ENCODE measurements at places on chromosomes 2 and 18.
A peak's percentile ranks its signal among the peaks of the same experiment; 100 is the strongest.

- no peak for DNase-seq
Measured at GRCh38 chr18:46310675-46311345, 206.6 kb downstream of the HAUS1 start.

- DNase-seq: peak; percentile 18
Measured at GRCh38 chr2:199704358-199705238, 146.4 kb downstream of the FTCDNL1 start.

DNA sequence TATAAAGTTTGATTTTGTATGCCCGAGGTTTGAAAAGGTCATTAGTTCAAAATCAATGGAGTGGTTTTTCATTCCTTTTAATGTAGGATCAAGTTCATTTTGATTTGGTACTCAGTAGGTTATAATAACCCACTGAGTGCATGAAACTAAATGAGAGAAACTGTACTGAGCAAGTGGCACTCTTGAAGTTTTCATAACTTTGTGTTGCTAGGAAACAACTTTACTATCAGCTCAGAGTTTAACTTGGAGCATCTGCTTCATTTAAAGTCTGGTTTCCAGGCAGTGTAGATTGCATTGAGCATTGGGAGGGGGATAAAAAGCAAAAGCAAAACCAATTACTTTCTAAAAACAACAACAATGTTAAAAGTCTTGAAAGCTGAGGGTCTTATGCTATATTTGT is 1361.6 kb upstream of the CHAC2 start:
- no peak for DNase-seq

DNA sequence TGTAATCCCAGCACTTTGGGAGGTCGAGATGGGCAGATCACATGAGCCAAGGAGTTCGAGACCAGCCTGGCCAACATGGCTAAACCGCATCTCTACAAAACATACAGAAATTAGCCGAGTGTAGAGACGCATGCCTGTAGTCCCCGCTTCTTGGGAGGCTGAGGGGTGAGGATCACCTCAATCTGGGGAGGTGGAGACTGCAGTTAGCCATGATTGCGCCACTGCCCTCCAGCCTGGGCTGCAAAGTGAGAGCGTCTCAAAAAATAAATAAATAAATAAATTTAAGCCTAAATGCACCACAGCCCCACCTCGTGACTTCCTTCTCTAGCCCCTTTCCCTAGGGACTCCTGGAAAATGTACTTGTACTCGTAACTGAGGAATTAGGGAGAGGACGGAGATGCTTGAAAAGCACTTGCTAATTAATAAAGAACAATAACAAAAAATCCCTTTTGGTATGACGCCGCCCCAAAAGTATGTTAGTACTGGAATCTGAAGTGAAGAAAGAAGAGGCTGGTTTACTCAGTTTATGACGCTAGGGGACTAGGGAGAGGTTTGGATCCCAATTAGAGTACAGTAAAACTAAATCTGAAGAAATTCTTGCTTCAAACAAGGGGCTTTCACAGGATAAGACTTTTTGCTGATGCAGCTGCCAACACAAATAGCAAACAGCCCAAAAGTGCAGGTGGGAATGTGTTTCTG is 887 bp upstream of the ZNF396 start:
- peak; percentile 36 for DNase-seq

GRCh38 chr2:67625178-67625577 is 228.0 kb downstream of the ETAA1 start:
- no peak for DNase-seq

DNA sequence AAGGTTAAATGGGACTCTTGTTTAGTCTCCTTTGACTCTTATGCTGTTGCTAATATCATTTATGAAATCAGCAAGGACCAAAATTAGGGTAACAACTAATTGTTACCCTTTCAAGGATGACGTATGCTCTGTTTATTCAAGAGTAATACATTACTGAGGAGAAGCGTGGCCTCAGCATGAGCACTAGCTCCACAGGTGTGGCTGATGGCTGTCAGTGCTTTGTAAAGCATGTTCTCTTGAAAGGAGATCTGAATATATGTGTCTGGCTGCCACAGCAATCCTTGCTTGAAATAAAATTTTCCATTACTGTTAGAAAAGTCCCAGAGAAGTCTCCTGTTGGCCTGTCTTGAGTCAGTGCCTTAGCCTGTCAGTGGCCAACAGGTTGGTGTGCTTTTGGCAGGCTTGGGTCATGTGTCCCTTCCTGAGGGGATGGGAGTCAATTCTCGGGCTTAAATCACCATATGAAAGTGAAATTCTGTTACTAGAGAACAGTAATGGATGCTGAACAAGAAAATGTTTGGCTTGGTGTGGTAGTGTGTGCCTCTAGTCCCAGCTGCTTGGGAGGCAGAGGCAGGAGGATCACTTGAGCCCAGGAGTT is 32.7 kb downstream of the ABI2 start:
- no peak for DNase-seq

DNA sequence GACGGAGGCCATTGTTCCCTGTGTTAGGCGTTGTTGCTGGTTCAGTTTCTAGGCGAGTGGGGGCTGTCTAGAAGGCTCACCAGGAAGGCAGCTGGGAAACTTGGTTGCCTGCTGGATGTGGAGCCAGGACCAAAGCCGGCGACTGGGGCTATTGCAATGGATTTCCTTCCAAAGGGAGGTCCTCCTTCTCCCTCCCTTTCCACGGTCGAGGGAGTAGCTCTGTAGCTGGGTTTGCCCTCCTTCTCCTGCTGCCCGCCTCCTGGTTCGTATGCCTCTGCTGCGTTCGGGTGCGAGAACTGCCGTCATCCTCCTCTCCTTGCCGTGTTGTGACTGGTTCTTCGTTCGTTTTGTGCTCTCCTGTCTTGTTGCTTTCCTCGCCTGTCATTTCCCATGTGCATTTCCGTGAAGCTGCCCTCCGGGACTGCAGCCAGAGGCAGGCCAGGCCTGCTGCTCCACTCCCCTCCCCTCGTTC is 203.4 kb downstream of the NEDD4L start:
- DNase-seq: no peak

- no peak for DNase-seq
Measured at GRCh38 chr18:27235218-27235870, 50.2 kb upstream of the CHST9 start.

DNA sequence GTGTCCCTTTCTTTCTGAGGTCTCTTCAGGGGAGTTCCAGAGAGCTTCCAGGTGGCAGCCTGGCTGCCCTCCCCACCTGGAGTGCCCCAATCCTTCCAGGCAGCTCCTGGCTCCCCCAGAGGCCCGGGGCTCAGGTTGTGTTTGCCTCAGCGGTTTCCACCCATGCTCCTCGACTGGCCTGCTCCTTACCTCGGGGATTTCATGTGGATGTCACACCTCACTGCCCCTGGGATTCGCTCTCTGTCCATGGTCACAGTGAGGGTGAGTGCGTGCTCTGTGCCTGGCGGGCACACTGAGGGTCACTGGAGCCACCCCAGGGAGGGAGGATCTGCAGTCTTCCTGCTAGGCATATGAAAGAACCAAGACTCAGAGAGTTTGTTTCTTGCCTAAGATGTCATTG is 2.1 kb upstream of the TOGARAM2 start:
- DNase-seq: no peak

DNA sequence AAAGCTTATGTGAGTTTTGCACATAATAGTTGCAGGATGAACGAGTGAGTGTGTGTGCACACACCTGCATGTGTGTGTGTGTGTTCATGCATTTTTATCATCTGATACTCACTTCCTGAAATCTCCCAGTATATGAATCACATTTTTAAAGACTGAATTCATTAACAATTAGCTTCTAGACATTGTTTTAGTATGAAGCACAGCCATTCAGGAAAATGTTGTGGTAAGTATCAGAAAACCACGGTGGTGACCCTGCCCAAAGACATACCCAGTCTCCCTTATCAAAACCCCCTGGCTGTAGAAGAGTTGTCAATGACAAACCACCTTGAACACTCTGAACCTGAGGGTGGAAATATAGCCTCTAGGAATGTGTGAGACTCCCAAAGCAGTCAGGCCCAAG is 220.8 kb downstream of the ALK start:
- peak; percentile 29 for DNase-seq

DNA sequence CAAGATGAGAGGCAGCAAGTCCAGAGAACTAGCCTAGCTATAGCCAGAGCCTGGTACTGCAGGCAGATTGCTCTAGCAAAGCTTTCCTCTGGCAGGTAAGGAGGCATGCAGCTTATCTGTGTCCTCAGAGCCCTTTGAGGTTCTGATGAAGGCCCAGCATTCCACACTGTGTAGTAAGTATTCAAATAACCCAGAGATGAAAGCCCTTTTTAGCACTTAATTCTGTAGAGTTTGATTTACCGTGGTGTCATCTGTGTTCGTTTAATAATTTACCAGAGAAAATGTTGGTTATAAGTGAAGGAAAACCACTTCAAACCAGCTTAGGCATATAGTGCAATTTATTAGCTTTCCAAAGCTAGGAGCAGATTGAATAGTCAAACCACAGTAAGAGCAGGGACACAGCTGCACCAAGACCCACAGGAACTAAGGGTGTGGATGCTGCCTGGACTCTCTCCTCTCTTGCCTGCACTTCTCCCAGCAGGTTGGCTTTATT is 226.6 kb downstream of the BABAM2 start:
- DNase-seq: no peak

GRCh38 chr2:192146069-192147015 is 48.4 kb downstream of the TMEFF2 start:
- peak; percentile 18 for DNase-seq

- no peak for DNase-seq
Measured at GRCh38 chr2:62435720-62436119, 70.3 kb downstream of the TMEM17 start.

- DNase-seq: no peak
Measured at GRCh38 chr2:209505410-209505809, 81.6 kb downstream of the MAP2 start.

DNA sequence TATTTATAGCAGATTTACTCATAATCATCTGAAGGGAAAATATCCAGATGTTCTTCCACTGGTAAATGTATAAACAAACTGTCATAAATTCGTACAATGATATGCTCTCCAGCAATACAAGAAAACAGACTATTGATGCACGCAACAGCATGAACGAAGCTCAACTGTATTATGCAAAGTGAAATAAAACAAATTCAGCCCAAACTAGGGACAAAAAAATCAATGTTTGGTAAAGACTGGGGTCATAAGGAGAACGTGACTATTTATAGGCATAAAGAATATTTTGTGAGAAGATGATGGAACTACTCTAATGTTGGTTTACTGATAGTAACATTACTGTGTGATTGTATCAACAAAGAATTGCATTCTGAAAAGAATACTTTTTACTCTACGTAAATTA is 1276.7 kb upstream of the DDX18 start:
- DNase-seq: no peak

- no peak for DNase-seq
Measured at GRCh38 chr18:62832282-62832681, 116.9 kb downstream of the PHLPP1 start.

DNA sequence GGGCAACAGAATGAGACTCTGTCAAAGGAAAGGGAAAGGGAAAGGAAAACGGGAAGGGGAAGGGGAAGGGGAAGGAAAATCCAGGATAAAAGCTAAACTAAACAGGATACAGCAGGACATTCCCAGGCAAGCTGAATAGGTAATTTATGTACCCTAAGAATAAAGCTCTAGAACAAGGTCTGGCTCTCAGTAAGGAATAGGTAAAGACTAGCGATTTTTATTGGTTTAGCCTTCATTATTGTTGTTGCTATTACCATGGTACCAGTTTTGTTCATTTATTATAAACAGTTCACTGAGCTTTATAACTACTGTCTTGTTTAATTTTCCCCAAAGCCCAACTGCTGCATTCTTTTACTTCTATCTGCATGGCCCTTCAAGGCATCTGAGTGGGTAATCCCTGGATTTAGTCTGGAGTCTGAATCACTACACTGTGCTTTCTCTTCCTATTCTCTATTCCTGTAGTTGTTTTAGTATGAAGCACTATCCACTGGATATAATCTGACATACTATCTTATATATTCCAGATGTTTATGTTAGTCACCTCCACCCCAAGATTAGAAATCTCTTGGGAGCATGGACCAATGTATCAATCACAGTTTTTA is 127.1 kb upstream of the TANK start:
- DNase-seq: no peak

GRCh38 chr2:233174137-233174536 is 77.3 kb upstream of the ATG16L1 start:
- no peak for DNase-seq

DNA sequence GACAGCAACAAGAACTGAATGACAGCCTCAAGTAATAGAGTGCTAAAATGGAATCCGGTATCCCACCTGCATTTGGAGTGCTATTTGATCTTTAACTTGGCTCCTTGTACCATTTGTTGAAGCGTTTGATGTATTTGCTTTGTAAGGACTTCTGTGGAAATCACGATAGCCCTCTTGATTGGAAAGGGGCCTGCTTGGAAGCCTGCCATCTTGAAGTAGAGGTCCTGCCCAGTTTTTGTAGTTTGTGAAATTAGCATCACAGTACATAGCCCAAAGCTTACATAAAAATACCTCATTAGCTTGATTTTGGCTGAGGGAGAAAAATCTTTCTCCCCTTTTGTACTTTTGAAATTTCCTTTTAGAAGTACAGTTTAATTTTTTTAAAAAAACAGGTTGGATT is 2.7 kb downstream of the CDCA7 start:
- DNase-seq: no peak

DNA sequence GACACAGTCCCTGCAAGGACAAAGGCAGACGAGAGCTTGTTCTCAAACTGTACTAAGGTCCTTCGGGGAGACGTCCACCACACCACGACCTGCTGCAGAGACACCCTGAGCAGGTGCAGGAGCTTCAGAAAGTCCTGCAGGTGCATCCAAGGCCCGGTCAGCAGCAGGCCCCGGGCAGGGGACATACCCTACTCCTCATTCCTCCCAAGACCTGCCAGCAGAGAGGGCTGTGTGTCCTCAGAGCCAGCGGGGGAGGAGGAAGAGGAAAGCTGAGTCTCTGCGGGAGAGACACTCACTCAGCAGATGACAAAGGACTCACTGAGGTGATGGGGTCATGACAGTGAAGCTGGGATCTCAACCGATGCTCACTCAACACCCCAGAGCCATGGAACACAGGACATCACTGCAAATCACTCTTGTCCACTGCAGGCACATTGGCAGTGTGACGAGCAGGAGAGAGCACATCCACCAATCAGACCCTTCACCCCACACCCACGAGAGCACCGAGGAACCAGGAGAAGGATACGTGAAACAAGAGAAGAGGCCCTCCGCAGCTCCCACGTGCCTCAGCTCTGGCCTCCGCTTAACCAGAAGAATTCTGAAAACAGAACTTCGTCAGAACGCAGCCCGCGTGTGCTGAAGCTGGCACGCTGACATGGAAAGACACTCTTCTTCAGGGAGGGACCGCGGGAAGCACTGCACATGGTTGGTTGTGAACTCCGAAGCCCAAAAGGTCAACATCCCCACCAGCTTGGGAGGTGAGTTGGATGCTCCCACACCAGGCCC is 9.3 kb downstream of the HDAC4 start:
- DNase-seq: no peak

GRCh38 chr2:203455209-203455608 is 79.9 kb downstream of the RAPH1 start:
- no peak for DNase-seq

Data from AG08396 (cell line).